NCI-H2171 (cell line): ENCODE measurements at places on chromosomes 3 and 15.

DNA sequence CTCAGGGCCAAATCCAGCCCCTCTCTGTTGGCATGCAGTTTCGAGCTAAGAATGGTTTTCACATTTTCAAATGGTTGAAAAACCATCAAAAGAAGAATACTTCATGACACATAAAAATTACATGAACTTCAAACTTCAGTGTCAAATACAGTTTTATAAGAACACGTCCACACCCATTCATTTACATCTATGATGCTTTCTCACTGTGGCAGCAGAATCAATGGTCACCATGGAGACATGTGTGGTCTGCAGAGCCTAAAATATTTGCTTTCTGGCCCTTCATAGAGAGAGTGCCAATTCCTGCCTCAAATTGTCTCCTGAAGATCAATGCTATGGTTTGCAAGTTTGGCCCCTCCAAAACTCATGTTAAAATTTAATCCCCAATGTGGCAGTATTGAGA, 405.8 kb downstream of the OCA2 start:
- no peak for DNase-seq

GRCh38 chr3:52243791-52244628, 1.5 kb upstream of the PPM1M start:
- DNase-seq: no peak

- DNase-seq: no peak
Measured at GRCh38 chr3:195897081-195897852, 11.1 kb downstream of the TNK2 start.

- DNase-seq: no peak
Measured at GRCh38 chr3:39388741-39389248, 5.6 kb downstream of the SLC25A38 start.

DNA sequence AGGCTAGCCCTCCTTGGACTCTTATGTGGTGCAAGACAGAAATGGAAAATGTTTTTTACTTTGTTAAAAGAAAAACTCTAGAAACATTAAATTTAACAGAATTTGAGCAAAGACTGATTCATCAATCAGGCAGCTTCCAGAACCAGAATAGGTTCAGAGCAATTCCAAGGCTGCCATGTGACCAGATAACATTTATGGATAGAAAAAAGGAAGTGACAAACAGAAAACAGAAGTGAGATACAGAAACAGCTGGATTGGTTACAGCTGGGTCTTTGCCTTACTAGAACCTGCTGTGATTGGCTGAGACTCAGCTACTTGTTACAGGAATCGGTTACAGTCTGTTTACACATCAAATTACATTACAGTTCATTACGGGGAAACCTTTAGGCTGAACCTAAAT, 22.5 kb upstream of the OTOL1 start:
- no peak for DNase-seq

DNA sequence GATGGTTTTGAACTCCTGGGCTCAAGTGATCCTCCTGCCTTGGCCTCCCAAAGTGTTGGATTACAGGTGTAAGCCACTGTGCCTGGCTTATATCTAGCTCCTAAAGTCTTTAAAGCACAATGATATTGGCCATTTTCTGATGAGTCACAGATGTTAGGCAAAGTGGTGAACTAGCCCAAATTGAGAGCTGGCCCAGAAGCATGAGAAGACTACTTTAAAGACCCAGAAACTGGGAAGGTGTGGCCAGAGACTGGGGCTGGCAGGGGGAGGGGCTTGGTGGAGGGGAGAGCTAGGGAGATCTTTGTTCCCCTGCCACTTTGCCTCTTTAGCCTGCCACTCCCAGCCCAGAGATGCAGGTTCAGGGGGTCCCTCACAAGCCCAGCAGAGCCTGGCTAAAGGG, 21.6 kb downstream of the CHRNA3 start:
- no peak for DNase-seq

DNA sequence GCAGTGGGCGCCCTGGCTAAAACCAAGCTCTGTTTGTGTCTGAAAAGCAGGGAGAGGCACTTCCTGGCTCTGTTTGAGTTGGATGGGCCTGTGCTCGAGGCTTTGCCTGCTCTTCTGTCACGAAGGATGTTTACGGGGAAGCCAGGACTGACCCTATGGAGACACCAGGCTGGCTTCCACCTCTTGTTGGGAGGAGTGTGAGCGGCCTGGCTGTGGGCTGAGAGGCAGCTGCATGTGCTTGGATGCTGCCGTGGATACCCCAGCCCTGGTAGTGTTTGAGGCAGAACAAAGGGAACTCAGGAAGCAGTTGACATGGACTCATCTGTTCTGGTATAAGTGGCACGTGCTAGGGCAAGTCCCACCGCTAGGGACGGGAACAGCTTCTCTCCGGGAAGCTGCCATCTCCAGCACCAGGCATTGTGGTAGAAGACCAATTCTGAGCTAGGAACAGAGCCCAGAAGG, 17.6 kb upstream of the SLC41A3 start:
- no peak for DNase-seq

GRCh38 chr3:15300323-15301078, 31.9 kb downstream of the SH3BP5 start:
- no peak for DNase-seq

GRCh38 chr15:70407955-70408354, 310.2 kb upstream of the TLE3 start:
- DNase-seq: no peak

GRCh38 chr15:73375755-73376305, 7.1 kb upstream of the HCN4 start:
- DNase-seq: peak; percentile 79

- no peak for DNase-seq
Measured at GRCh38 chr15:71496336-71496955, 313.9 kb upstream of the NR2E3 start.

DNA sequence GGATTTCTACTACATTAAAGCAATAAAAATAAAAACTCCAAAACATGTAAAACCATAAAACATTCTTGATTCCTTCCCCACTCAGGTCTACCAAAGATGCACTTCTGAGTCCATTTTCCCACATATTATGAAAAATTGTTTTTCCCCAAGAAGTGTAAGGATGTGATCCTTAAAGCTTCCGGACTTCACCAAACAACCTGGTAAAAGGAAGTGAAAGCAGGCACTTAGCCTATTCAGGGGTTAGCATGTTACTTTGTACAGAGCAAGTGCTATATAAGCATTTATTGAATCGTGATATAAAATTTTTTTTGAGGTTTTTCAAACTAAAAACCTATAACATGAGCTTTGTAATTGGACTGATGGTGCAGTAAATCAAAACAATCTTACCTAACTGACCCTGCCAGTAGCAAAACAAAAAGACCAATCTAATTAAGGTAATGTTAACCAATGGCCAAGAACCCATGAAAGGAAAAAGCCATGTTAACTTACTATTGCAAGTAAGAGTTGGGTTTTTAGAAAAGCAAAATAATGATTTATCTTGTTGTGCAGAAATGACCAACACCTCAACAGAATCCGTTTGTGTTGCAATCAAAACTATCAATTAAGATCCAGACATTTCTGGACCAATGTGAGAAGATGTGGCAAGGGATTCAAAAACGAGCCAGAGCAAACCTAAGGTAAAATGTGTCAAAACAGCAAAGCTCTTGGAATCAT, 1.8 kb downstream of the SETD2 start:
- no peak for DNase-seq

- DNase-seq: no peak
Measured at GRCh38 chr3:20401253-20401652, 215.2 kb upstream of the SGO1 start.

DNA sequence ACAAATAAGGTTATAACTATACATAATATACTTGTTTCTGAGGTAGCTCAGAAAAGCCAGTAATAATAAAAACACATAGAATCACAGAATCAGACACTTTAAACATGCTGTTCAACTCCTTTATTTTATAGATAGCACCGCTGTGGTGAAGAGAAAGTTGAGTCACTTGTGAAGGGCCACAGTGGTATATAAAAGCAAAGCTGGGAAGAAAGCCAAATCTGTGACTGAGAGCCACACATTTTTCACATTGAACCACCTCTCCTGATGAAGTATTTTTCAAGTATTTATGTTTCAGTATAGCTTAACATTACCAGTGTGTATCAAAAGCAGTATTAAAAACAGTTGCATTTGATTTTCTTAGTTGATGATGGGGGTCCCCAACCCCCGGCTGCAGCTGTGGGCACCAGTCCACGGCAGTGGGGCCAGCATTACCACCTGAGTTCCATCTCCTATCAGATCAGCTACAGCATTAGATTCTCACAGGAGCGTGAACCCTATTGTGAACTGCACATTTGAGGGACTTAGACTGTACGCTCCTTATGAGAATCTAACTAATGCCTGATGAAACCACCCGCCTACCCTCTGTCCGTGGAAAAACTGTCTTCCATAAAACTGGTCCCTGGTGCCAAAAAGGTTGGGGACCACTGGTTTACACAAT, 46.2 kb downstream of the TBL1XR1 start:
- DNase-seq: no peak

- no peak for DNase-seq
Measured at GRCh38 chr15:34729886-34730285, 24.9 kb downstream of the GJD2 start.

GRCh38 chr15:41377978-41378377, 24.3 kb downstream of the NDUFAF1 start:
- DNase-seq: no peak

DNA sequence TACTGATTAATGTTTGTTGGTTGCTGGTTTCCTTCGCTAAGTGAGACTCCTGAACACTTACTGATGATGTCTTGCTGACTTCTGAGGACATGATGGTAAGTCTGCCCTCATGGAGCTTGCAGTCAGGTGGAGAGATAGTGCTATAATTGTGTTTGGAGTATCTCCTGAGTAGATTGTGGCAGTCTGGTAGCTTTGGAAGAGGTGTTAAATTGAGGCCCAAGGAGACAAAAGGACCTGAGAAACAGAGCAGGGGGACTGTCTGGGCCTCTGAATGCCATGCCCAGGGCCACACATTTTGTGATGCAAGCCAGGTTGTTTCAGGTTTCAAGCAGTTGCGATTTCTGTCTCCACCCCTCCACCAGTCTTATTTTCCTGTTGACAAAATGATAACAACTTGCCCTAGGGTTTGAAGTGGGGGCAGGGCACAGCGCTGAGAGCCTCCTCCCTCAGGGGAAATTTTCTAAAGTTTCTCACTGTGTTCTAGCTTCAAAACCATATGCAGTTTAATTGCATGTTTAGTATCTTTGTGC, 16.7 kb downstream of the SMAD3 start:
- DNase-seq: no peak
